ENCODE measurements at places on chromosomes 4 and X.

DNA sequence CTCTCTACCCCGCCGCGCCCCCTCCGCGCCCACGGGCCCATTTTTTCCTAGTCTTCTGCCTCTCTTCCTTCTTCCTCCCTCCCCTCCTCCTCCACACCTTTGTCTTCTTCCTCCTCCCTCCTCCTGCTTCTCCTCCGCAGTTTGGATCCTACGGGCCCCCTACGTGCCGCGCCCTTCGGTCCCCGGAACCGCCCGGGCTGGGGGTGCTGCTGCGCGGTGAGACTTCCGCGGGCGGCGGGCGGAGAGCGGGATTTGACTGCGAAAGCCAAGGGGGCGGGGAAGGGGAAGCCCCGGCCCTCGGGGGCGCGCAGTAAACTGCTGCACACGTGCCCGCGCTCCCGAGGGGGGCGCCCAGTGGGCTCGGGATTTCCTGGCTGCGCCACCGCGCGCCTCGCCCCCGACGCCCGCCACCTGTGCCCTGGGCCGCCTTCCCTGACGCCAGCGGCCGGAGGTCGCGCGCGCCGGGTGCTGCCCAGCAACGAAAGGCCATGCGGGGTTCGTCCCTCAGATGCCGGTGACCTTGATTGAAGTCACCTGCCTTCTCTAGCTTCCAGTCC lies 3.3 kb upstream of the NKX3-2 start:
- DNase-seq = no peak

DNA sequence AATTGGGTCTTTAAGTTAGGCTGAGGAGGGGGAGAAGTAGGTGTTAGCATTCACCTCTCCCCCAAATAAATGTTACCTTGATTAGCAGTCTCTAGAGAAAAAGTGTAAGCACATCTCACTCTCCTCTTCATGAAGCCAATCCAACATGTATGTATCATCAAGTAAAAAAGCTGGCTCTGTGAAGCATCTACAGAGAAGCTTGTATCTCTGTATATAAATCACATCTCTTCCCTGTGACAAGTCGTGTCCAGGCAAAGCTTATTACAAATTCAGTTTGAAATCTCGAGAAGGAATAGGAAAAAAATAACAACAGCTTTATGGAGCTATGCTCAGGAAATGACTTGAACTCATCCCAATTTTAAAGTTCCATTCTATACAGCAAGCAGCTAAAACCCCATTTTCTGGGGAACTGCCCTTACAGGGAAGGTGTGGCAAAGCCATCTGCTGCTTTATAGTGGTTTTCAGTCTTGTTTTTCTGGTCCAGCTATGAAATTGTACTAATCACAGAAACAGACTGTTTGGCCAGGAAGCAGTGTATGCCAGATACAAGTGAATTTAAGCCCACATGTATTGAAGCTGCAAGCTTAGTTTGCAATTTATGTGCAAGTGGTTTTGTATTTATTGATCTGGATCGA lies 313.3 kb upstream of the NOCT start:
- no peak for DNase-seq

DNA sequence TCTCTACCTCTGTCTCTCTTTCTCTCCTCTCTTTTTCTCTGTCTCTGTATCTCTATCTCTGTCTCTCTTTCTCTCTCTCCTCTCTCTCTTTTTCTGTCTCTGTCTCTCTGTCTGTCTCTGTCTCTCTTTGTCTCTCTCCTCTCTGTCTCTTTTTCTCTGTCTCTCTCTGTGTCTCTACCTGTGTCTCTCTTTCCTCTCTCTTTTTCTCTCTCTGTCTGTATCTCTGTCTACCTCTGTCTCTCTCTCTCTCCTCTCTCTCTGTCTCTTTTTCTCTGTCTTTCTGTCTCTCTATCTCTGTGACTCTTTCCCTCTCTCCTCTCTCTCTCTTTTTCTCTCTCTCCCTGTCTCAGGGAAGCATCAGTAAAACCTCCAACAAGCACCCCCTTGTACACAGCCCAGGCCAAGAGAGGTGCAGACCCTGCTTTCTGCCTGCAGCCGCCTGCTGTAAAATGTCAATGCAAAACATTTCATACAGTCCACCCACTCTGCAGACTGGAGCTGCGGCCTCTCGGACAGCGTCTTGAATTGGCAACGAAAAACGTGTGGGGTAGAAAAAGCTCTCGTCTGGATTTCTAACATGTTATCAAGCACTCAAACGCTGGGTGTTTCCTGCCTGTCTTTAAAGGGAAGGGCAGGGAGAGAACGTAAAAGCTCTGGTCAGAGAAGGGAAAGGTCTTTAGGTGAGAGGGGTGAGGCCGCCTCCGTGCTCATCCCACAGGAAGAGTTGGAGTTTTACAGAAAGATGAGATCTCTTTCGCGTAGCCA lies 3.7 kb upstream of the SHOX start:
- no peak for DNase-seq

GRCh38 chr4:119980456-119980855 lies 86.2 kb downstream of the MAD2L1 start:
- no peak for DNase-seq

DNA sequence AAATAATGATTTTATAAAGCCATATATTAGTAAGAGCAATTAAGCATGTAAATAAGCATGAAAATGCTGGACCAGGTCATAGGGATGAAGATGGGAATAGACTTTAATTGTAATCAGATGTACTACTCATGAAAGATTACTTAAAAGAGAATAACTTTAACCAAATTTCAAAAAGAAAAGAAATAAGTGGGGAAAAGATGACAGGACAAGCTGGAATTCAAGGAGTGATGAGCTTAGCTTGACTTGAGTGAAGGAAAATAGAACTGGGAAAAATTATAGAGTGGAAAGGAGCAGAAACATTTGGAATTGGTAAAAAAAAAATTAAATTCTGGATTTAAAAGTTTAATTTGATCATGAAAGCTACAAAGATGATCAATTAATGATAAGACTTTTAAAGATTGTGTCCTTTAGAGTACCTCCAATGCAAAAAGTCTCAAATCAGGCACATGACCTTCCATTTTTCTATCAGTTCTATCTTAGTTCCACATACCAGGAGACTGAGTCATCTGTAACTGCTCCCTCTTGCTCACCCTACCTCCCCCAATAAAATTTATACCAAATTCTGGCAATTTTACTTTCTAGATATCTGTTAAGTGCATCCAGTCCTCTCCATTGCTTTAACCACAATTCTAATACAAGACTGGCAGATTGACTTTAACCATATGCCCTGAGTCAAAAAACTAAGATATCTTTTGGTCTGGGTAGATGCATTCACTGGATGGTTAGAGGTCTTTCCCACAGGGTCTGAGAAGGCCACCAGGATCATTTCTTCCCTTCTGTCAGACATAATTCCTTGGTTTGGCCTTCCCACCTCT lies 56.4 kb upstream of the SLIT2 start:
- DNase-seq = no peak

DNA sequence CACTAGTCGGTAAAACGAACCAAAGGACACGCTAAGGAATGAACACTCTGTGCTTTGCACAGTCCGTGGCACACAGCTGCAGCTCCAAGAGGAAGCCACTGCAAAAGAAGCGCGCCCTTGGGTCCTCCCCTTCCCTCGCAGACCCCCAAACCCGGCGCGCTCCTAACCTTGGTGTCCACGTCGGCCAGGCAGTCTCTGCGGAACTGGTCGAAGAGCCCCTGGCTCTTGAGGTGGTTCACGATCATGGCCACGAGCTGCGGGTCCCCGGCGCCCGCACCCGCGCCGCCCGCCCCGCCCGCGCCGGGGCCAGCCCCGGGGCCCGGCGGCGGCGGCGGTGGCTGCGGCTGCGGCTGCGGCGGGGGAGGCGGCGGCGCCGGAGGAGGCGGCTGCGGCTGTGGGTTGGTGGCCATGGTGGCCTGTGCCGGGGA lies 333 bp downstream of the BOD1L1 start:
- no peak for DNase-seq

DNA sequence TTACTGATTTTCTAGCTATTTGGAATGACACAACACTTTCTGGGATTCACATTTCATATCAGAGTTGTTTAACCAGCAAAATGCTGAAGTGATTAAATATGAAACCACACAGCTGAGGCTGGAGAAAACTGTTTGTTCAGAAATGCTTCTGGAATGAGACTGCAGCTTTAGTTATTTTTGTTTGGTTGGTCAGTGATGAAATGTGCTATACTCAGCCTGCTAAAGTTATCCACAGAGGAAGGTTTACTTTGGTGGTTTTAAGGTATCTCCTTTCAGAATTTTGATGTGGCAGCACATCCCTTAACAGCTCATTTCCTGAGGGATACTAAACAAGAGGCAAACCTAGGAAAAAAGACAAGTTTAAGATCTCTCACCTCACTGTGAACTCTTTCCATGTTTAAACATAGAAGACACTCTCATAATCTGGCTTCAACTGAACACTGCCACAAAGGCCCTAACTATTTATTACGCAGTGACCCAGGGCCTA lies 106.6 kb upstream of the PDE5A start:
- DNase-seq = no peak

All from activated CD8-positive, alpha-beta memory T cell treated with anti-CD3 and anti-CD28 coated beads for 1 hour (primary cell).